ENCODE measurements at places on chromosomes 12 and 14. TPM values are rescaled to one million over a fixed set of nuclear protein-coding genes. Genes with fewer than 3 reads are reported as not detected.

DNA sequence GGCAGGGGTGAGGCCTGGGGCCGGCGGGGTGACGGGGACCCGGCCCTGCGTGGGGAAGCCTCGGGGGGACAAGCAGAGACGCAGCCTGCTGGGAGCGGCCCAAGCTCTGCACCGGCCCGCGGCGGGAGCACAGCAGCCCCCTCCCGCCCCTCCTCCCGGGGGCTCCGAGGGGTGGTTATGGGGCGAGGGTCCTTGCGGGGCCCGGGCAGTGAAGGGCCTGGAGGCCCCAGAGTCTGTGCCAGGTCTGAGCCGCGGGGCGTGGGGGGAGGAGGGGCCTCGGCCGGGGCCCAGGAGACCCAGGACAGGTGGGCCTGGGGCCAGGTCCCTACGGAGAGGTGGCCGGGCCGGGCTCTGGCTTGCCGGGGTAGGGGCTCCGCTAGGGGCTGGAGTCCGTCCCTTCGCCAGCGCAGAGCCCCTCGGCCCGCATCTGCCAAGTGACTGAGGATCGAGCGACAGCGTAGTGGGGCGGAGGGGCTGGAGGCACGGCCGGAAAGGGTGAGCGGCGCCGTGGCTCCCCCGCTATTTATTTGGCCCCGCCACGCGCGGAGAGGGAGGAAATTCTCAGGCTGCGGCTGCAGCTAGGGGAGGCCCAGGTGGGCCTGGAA lies 495 bp downstream of the TMEM121 start:
- DNase-seq, result no peak

GRCh38 chr12:112590281-112590680 lies 171.5 kb downstream of the PTPN11 start:
- no peak for DNase-seq

DNA sequence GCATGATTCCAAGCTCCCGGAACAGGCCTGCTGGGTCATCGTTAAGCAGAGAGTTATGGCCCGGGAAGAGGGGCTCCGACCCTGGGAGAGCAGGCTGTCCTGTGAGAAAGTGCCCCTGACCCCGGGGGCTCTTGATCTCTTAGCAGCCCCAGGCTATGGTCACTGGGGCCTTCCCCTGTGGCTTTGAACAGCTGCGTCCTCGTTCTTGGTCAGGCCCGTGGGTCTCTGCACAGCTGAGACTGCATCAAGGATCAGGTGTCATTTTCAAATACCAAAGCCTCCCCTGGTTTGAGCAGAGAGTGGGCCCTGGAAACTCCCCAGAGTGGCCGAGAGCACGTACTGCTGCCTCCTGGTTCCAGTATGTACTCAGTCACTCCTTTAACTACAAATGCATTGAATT lies 114.8 kb downstream of the ESRRB start:
- no peak for DNase-seq

Gene CPNE6
- 0.58 TPM for total RNA-seq

Gene BMP4
- total RNA-seq, result 46.3 TPM

GRCh38 chr12:127480775-127481314 lies 786.1 kb upstream of the TMEM132C start:
- DNase-seq, result no peak
